ENCODE measurements at places on chromosomes 7 and 10.

DNA sequence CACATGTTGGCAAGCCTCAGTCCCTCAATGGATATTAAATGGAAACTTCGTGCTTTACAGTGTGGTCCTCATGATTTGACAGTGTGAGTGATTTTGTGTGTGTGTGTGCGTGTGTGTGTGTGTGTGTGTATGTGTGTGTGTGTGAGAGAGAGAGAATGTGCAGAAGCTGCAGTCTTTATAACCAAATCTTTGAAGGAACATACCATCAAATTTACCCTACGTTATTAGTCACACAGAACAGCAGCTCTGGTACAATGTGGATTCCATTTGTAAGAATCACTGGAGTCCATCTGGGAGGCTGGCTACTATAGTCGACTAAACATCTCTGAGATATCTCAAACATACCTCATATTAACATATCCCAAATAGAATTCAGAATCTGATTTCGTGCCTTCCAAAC lies 928.0 kb upstream of the POT1 start:
- no peak for DNase-seq

- DNase-seq, result no peak
Observed at GRCh38 chr10:43209074-43209455, 57.8 kb downstream of the RASGEF1A start.

DNA sequence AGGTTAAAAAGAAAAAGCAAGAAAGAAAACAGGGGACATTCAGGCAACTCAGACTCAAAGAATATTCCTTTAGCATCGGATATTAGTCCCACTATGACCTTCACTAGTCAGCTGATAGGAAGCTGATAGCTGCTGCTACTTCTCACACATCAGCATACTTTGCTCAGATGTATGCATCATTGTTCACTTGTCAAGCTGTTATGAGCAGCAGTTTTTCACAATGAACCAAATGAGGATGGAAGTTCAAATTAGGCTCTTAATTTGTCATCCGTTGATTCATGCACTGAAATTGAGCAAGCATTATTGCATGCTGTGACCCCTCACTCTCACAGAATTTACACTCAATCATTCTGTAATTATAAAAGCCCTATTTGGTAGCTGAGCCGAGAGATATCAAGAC lies 257.7 kb downstream of the SNX13 start:
- no peak for DNase-seq

DNA sequence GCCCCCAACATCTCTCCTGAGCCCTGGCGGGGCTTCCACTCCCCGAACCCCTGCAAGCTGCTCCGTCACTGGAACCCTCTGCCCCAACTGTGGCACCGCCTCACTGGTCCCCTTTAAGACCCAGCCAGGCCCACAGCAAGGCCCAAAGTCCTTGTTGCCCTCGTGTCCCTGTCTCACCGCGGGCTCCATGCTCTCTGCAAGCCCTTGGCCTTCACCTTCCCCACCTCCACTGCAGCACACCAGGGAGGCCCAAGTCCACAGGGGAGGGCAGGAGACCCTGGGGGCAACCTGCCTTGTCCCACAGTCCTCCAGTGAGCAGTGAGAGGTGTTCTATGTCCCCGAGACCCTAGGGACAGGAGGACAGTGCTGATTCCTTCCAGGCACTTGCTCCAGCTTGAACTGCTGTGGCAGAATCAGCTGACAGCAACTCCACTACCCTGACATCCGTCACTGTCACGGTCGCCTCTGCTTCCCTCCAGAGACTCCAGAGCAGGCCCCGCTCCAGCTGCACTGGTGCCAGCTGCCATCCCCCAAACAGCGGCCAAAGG lies 105.3 kb downstream of the CYTH3 start:
- DNase-seq, result no peak

GRCh38 chr7:19101909-19102308 lies 15.5 kb downstream of the TWIST1 start:
- no peak for DNase-seq

DNA sequence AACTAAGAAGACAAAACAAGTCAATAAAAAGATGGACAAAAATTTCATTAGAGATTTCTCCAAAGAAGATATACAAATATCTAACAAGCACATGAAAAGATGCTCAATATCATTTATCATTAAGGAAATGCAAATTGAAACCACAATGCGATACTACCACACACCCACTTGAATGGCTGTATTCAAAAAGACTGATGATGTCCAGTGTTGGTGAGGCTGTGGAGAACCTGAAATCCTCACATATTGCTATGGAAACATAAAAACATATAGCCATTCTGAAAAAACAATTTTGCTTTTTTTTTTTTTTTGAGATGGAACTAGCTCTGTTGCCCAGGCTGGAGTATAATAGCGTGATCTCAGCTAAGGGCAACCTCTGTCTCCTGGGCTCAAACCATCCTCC lies 124.1 kb upstream of the LAMB4 start:
- DNase-seq, result no peak

All from anterior cingulate cortex (tissue), 58 donors.